Choroid plexus epithelial cell (primary cell): ENCODE measurements at places on chromosomes 5 and 9.
A peak's percentile ranks its signal among the peaks of the same experiment; 100 is the strongest.

DNA sequence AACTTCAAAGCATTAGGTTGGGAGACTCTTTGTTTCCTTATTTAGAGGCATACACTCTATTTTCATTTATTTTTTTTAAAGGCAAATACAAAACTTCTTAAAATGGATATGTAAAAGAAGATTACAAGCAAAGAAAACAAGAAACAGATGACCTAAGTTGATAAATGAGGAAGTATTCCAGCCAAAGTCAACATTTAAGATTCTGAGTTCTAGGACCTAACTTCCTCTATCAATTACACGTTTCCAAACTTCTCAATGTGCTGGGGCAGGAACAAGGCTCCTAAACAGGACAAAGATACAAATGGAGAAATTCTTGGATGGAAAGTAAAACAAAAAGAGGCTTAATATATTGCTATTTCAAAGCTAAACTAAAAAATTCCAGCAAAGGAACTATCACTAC, 89.5 kb downstream of the TLE1 start:
- DNase-seq: peak; percentile 31

DNA sequence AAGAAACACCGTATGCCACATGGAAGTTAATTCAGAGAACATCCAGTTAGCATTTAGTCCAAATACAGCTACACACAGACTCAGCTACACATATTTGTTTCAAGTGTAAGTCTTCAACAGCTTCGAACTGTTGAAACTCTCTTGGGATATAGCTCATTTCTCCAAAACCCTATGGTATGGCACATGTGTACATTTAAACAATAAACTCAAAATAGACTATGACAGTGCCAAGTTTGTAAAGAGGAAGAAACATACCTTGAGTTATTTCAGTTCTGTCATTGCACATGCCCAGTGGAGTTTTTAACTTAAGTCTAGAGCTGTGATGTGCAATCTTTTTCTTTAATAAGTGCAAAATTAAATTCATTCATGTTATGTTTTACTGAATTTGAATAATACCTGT, 155.1 kb upstream of the RAI14 start:
- DNase-seq: no peak

DNA sequence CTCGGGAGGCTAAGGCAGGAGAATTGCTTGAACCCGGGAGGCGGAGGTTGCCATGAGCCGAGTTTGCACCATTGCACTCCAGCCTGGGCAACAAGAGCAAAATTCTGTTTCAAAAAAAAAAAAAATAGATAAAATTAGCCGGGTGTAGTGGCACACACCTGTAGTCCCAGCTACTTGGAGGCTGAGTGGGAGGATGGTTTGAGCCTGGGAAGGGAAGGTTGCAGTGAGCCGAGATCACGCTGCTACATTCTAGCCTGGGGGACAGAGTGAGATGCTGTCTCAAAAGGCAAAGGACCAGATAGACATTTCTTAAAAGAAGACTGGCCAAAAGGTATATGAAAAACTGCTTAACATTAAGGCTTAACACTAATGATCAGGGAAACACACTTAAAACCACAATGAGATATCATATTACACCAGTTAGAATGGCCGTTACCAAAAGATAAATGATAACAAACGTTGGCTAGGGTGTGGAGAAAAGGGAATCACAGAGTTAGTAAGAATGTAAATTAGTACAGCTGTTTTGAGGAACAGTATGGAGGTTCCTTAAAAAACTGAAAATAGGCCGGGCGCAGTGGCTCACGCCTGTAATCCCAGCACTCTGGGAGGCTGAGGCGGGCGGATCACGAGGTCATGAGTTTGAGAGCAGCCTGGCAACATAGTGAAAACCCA, 10.1 kb upstream of the MARVELD2 start:
- DNase-seq: no peak

- peak; percentile 69 for DNase-seq
Observed at GRCh38 chr5:8908055-8908683, 637.7 kb downstream of the SEMA5A start.

GRCh38 chr9:14156046-14156445, 157.9 kb downstream of the NFIB start:
- DNase-seq: no peak

- DNase-seq: peak; percentile 69
Observed at GRCh38 chr5:82259172-82259800, 18.9 kb downstream of the RPS23 start.

DNA sequence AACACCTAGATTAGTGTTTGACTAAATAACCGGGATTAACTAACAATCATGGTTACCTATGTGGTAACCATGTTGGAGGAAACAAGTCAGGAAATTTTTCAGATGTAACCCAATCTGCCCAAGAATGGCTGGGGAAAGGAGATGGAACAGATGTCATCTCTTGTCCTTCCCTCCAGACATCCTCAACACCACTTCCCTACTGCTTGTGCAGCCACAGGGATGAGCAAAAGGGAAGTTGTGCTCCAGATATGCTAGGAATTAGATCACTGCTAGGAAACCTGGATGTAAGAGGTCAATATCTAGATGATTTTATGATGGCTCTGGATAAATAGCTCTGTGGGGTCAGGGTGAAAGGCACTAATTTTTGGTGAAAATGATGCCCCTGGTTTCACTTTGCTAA, 61.3 kb upstream of the ELL2 start:
- DNase-seq: no peak

DNA sequence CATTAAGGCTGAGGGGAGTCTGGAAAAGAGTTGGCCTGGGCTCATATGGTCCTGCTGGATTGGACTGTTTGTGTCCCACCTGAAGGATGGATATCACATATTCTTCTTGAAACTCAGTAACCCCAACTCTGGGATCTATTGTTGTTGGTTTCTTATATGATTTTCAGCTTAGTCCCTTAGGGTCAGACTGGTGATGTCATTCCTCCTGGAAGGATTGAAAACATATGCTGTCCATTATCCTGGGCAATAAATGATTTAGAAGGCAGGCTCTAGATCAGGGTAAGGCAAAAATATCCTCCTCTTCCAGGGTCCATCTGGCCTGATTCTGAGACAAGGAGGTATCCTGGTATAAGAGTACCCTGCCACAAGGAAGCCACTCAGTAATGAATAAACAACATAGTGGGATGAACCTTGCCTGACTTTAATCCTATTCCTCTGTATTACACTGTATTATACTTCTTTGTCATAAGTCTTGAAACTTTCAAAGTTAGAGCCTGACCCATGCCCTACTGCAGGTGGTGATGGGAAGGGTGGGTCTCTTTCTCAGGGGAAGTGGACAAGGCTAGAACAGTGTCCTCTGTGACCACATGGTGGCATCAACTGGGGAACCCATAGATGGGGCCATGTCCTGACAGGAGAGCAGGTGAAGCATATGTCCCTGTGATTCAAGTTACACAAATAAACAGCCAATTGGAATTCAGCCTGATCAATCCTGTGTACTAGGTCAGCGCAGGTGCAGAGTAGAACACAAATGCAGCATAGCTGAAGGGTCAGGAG, 454.4 kb upstream of the TRPC7 start:
- DNase-seq: no peak
